MV-4-11 (cell line): ENCODE measurements at places on chromosomes 4 and X.

GRCh38 chr4:168723569-168723968 is 226.7 kb downstream of the PALLD start:
- DNase-seq, result no peak

- no peak for DNase-seq
Measured at GRCh38 chr4:112674376-112674775, 37.4 kb downstream of the LARP7 start.

DNA sequence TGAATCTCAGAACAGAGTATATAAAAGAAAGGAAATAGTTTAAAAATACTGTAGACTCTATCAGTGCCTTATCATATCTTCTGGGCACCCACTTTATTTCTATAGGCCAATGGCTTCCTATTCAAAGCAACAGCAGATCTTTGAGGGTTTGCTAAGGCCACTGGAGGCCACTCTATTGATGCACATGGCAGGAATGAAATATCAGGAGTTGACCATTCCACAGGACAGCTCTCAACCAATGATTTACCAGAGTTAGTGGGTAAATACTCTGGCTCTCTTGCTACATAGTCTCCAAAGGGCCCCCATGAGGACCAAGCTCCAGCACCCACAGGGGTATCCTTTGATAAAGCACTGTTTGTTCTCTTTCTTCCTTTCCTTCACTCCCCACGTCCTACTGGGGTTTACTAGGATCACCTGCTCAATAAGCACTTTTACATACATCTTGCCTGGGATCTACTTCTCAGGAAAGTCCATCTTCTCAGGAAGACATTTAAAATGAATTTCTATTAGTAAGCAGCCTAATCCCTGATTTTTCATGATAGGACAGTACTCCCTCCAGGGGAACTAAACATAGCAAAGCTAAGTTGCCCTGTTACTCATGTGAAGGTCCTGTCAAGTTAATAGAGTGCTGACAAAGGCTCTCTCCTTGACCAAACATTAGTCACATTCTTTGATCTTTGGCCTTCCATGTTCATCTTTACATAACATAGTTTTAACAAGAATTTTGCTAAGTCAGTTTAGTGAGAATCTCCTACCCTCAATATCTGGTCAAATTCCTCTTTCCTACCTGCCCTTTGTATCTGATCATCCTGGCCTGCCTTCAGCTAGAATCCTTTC is 459.7 kb downstream of the GRXCR1 start:
- DNase-seq, result no peak

DNA sequence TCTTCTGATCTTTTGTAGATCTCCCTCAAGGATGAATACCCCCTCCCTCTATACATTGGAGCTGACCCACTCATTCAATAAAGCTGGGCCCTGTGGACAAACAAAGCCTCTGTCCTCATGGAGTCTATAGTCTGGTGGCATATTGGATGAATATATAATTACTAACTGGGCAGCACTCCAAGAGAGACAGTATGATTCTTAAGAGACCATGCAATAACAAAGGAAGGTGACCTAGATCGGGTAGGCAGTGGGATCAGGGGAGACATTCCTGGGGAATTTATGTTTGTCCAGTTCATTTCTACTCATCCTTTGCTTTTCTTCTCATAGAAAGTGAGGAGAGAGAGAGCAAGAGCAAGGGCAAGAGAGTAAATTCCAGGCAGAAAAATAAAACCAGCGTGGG is 23.5 kb upstream of the CXCL13 start:
- DNase-seq, result no peak
